ENCODE measurements at places on chromosomes 16 and 17.

GRCh38 chr16:83351846-83352245 is 455.9 kb upstream of the HSBP1 start:
- no peak for DNase-seq

GRCh38 chr17:79557276-79558090 is 53.4 kb downstream of the RBFOX3 start:
- no peak for DNase-seq

- no peak for DNase-seq
Measured at GRCh38 chr17:68624381-68624780, 23.2 kb upstream of the FAM20A start.

DNA sequence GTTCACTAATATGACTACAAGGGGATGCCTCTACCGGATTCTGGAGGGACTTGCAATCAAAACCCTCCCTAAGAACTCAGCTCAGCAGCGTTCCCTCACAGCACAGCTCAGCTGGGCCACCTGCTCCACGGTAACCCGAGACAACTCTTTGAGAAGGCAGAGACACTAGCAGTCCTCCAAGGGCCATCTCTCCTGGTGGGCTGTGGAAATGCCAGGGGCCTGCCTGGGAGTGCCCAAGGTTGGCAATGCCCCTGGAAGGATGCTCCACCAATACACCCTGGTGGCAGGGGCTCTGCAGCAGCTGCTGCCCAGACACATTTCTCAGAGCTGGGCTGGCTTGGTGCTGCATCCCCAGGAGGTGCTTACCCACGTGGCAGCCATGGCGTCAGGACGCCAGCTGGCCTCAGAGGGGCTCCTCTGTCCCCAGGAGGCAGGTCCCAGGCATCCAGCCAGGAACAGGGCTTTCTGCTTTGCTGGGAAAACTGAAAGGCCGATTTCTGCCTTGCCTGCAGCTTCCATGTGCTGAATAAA is 16.5 kb downstream of the CDIP1 start:
- DNase-seq: no peak

DNA sequence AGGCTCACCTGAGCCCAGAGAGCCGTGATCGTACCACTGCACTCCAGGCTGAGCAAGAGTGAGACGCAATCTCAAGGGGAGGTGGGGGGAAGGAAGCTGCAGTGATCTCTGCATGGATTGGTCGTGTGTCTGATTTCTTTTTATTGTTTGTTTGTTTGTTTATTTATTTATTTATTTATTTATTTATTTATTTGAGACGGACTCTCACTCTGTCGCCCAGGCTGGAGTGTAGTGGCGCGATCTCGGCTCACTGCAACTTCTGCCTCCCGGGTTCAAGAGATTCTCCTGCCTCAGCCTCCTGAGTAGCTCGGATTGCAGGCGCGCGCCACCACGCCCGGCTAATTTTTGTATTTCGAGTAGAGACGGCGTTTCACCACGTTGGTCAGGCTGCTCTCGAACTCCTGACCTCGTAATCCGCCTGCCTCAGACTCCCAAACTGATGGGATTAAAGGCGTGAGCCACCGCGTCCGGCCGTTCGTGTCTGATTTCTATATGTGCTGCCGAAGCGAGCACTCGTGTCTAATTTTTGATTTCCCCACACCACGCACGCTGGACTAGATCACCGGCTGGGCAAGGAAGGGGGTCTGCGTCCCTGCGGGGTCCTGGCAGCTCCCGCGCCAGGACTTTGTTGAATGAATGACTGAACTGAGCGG is 448 bp upstream of the TNFRSF12A start:
- no peak for DNase-seq

DNA sequence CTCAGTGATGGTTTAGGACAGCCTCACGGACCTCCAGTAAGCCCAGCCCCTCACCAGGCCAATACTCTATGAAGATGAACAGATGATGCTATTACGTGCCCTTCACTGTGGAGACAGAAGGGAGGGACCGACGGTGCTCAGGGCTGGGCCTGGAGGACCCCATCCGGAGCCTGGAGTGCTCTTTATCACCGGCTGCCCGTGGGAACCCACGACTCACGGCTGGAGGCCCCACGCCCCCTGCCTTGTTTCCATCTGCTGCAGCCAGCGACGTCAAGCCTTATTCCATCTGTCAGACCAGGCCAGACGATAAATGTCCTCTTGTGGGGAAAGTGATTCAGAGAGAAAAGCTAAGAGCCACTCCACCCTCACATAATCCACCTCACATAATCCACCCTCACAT is 4.0 kb upstream of the TIMM22 start:
- no peak for DNase-seq

GRCh38 chr17:49501496-49501895 is 6.4 kb downstream of the NGFR start:
- DNase-seq: no peak

DNA sequence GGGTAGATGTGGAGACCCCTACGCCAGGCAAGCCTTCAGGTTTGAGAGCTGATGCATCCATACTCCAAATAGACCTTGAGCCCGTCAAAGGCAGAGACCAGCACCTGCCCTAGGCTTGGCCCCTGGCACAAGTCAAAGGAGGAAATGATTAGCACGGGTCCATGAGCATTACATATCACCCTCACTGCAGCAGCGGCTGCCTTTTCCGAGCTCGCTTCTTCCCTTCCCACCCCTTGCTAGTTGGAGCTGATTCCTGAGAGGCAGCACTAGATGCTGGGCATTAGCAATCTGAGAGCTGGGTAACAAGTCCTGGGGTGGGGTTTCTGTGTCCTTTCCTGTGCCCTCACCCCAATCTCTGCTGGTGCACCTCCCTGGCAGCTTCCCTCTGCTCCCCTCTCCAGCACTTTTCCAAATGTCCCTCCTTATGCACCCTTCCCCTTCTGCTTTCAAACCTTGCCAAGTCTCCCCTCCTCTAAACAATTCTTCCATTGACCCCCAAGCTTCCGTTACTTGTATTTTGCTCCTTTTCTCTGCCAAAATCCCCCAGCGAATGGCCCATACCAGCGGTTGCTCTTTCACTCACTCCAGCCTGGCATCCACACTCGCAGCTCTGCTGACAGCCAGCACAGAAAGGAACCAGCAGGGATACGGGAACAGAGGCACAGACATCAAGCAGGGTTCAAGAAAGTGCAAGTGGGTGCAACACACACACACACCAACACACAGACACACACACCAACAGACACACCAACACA is 3.0 kb downstream of the CDRT4 start:
- DNase-seq: no peak

- no peak for DNase-seq
Measured at GRCh38 chr17:45836047-45837044, 8.3 kb upstream of the SPPL2C start.

DNA sequence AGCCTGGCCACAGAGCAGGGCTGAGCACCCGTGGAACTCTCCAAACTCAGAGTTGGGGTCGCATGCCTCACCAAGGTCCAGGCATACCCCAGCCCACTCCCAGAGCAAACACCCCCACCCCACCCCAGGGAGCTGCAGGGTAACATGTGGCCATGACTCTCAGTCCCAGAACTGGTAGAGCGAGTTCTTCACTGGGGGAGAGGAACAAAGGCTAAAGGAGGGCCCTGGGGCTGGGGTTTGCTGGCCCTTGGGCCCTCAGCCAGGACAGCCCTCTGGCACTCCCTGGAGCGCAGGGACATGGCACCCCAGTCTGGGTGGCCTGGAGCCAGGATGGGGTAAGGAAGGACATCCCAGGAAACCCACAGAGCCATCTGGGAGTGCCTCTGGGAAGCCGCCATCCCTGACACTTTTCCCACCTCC is 4.2 kb downstream of the HID1 start:
- no peak for DNase-seq

DNA sequence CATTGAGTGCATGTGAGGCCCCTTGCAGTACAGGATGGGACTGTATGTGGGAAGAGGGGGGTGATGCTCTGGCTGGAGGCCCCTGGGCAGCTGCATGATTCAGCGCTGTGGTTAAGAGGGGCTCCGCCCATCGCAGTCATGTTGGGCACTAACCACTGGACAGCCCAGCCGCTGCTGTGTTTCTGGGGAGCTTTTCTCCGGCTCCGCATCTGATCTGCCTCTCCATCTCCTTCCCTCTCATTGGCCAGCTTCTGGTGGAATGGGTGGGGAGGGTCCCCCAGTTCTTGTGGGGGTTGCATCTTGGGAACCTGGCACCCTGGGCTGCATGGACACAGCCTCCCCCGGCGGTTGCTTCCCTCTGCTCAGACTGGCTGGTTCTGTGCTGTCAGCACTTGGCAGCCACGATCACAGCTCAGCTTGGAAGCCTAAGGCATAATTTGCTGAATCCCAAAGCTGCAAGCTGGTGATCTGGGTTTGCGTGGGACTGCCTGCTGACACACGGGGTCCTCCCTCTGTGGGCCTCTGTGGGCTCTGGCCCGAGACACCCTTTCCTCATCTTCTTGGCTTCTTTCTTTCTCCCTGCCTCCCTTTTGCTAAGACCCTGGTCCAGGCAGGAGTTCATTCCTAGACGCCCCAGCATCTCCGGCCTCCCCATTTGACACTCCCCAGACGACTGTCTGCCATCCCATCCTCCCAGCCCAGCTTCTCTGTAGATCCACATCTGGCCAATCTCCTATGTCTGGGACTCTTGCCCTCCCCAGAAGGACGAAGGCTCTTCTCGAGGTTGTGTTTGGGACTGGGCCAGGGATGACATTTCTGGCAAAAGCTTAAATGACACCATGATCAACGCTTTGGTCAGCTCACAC is 168.3 kb downstream of the SEC14L1 start:
- DNase-seq: no peak

- DNase-seq: no peak
Measured at GRCh38 chr16:81810361-81810760, 31.3 kb downstream of the PLCG2 start.

- no peak for DNase-seq
Measured at GRCh38 chr16:10581507-10581906, 1.1 kb upstream of the EMP2 start.

GRCh38 chr16:89325861-89326471 is 108.5 kb downstream of the ZNF778 start:
- no peak for DNase-seq

DNA sequence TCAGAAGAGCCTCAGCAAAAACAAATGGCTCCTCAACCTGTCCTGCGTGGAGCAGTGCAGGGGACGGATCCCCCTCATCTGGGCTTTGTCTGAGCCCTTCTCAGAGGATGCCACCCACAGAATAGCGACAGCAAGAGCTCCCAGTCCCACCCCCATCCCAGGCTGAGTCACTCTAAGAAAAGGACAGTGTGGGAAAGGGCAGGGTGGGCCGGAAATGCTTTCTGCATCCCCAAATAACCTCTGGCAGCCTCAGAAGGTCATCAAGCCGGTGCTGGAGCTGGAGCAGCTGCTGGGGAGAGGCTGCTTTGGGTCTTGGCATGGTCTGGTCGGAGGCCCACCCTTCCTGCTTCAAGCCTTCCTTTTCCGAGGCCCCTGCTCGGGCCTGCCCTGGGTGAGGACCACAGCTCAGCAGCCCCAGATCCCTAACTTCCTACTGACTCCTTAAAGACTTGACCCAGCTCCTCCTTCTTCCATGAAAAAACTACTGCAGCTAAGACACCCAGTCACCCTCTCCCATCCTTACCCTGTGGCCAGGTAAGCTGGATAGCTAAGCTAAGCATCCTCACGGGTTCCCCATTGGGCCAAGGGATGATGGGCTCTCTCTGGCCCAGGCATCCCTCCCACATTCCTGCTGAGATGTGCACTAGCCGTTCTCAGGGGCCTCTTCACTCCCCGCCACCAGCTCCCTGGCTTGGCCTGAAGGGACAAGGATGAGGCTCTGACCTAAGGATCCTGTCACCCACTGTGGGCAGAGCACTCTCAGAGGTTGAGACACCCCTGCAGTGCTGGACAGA is 8.7 kb downstream of the SLC12A4 start:
- DNase-seq: no peak

GRCh38 chr16:10935226-10935915 is 6.9 kb downstream of the DEXI start:
- no peak for DNase-seq

GRCh38 chr17:35449371-35449931 is 885 bp upstream of the SLFN13 start:
- DNase-seq: no peak

GRCh38 chr17:81298325-81298990 is 3.4 kb upstream of the SLC38A10 start:
- no peak for DNase-seq

- no peak for DNase-seq
Measured at GRCh38 chr16:85620374-85620773, 7.3 kb downstream of the GSE1 start.

GRCh38 chr17:48678141-48678971 is 44.0 kb downstream of the PRAC1 start:
- DNase-seq: peak; percentile 78

DNA sequence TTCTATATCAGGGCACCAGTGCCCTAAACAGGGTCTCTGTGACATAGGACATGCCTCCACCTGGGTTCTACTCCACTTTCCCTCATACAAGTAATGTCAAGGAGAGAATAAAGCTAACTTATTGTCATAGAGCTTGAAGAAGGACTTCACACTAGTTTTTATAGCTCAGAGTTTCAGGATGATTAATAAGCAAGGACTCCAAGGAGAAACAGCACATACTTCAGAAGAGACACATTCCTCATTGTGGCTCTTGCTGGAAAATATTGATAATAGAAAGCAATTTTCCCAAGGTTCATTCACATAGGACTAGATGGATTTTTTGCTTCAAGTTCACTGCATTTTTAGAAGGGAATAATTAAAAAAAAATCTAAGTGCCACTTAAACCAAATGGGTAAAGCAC is 133.3 kb downstream of the CA10 start:
- DNase-seq: no peak

DNA sequence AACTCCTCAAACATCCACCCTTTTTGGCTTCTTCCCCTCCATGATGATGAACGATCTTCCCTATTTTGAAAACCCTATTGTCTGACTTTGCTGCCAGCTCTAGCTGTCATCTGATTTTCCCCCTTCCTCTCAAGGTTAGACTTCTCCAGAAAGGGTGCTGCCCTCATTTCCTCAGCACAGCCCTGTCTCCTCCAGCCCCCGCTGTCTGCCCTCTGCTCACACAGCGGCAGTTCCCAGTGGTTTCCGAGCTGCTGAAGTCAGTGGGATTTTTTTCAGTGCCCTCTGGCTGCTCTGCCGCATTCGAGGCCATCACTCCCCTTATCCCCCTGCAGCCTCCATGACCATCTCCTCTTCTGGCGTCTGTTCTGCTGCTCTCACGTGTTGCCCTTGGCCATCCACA is 26.6 kb upstream of the C17orf107 start:
- DNase-seq: no peak

DNA sequence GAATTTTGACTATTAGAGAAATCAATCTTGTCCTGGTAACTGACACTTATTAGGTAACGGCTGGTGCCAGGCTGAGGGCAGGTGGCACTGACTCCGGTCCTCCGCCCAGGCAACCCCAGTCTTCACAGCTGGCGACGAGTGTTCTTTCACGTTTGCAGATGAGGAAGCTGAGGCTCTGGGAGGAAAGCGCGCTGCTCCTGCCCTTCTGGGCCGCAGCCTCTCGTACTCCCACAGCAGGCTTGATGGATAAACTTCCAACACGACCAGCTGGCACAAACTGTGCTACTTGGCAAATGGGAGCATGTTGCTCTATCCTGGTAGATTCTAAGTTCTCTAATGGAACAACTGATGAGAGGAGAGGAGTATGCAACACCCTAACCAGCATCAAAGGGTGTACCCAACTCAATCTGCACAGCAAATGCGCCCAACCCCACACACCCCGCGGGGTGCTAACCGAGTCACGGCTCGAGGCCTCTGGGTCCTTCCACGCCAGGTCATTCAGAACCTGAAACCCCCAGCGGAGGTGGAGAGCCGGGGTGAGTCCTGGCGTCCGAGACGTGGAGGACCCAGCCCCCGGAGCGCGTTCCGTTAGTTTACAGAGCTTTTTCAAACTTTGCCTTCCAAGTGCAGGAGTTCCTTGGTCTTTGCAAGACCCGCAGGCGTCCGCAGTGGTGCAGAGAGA is 477 bp upstream of the SLC47A1 start:
- DNase-seq: no peak

GRCh38 chr17:17701112-17701511 is 19.9 kb downstream of the RAI1 start:
- no peak for DNase-seq

- DNase-seq: no peak
Measured at GRCh38 chr17:18916816-18917500, 35.0 kb upstream of the SLC5A10 start.
